H4 (cell line): ENCODE measurements at places on chromosomes 6 and 20. TPM values are rescaled to one million over a fixed set of nuclear protein-coding genes. Genes with fewer than 3 reads are reported as not detected.

The KCNK5 gene
- total RNA-seq, result 0.58 TPM in 2 replicates

DNA sequence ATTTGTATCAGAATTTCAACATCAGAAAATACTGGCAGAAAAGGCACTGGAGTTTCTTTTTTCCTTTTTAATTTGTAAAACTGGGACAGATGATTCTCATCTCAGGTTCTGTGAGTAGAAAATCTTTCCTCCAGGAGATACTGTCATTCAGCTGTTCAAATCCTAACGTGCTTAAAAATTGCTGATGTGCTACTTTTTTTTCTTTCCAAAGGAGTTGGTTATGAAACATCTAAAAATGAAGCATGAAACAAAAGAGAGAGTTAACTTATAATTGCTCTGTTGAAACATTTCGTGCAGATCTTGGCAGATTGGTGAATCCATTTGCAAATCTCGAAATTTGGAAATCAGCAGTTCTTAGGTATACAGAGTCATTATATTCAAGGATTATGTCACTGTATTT, 622.6 kb downstream of the RNF144B start:
- DNase-seq, result no peak

The TMEM151B gene
- 0.37 TPM in 1 of 2 replicates, not detected in the other for total RNA-seq

The SNX14 gene
- 40.4 and 55.9 TPM in 2 replicates for total RNA-seq

DNA sequence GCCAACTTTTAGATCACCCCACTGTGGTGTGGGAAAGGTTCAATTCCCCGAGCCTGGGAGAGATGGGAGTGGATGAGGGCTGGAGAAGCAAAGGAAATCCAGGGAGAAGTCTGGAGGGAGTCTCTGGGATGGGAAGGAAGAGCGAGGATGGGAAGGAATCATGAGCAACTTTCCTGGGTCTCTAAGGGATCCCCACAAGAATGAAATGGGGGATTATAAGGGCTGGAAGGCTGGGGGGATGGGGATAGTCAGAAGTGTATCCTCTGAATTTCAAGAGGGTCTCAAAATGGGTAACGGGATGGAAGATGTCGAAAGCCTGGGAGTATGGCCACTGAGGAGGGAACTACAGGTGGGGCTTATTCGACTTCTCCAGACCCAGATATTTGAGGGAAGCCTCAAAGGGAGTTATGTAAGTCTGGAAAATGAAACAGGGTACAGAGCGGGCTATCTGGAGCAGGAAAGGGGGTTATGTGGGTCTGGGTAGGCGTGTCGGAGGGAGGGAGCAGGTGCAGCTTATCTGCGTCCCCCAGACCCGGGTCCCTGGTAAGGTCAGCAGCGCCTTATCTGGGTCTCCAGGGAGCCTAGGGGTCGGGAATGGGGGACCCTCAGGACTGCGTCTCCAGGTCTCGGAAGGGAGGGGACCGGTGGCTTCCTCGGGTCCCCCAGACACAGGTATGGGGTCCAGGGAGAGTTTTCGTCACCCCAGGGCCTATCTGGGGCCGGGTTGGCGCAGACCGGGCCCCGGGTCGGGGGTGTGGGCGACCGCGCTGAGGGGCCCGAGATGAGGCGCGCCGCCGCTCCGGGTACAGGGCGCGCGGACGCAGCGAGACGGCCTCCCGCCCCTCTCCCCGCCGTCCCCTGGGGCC, 550 bp downstream of the PLAGL2 start:
- DNase-seq, result no peak

The RBM24 gene
- total RNA-seq, result 1.0 and 1.1 TPM in 2 replicates

The PNLDC1 gene
- not detected in 2 replicates for total RNA-seq

GRCh38 chr6:80280262-80281010, 174.0 kb downstream of the BCKDHB start:
- DNase-seq, result peak; percentile 4

- no peak for DNase-seq
These were observed 327.6 kb upstream of the CNR1 start for GRCh38 chr6:88493717-88494116.

- DNase-seq, result no peak
These were observed 226.8 kb upstream of the THEMIS start for GRCh38 chr6:128127650-128128049.

- no peak for DNase-seq
These were observed 117.8 kb upstream of the NXT1 start for GRCh38 chr20:23232679-23233308.

DNA sequence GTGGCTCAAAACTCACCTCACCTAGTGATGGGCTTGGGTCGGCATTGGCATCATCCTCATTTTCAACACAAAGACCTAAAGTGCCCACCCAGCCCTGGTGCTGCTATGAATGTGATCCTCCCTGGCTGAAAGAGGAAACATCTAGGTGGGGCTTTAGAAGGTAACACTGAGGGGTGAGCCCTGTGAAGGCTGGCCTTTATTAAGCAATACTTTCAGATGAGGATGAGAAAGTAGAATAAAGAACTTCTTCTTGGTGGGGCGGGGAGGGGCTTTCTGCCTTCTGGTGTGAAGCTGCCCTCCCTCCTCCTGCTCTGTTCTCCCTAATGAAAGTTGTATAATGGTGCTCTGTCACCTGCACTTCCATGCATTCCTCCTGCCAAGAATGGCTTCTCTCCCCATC, 133.0 kb upstream of the TRAF3IP2 start:
- DNase-seq, result no peak
